ENCODE measurements at places on chromosomes 5 and 9.

GRCh38 chr9:8962084-8962483 lies 1162.5 kb upstream of the DMAC1 start:
- no peak for DNase-seq

- no peak for DNase-seq
Measured at GRCh38 chr5:137695651-137696428, 40.0 kb downstream of the KLHL3 start.

- no peak for DNase-seq
Measured at GRCh38 chr5:3155046-3155445, 403.6 kb upstream of the IRX2 start.

DNA sequence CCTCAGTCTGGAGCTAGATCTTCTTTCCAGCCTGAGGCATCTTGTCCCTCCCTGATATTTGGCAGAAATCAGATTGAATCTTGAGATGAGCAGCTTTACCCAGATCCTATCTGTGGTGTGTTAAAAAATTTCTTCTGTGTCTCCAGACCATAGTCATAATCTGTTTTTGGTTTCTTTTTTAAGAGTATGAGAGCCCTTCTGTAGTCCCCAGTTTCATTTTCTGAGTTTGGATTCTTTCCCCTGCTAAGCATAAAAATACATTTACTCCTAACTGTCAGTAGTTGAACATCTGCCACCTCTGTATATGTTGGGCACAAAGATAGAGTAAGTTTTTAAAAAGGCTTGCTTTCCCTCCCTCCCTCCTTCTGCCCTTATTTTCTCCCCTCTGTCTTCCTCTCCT lies 137.7 kb downstream of the CNTLN start:
- no peak for DNase-seq

DNA sequence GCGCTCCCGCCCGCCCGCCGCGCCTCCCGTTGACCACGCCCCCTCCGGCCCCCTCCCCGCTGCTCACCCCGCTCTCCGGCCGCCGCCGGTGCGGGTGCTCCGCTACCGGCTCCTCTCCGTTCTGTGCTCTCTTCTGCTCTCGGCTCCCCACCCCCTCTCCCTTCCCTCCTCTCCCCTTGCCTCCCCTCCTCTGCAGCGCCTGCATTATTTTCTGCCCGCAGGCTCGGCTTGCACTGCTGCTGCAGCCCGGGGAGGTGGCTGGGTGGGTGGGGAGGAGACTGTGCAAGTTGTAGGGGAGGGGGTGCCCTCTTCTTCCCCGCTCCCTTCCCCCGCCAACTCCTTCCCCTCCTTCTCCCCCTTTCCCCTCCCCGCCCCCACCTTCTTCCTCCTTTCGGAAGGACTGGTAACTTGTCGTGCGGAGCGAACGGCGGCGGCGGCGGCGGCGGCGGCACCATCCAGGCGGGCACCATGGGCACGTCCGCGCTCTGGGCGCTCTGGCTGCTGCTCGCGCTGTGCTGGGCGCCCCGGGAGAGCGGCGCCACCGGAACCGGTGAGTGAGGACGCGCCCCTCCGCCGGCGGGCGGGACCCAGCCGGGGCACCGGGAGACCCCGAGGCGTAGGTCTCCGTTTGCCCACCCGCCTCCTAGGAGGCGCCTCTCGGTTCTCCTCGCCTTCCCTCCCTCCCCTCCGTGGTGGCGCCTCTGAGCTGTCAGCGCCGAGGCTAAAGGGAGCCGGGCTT lies at the start of gene VLDLR:
VLDLR (plus strand) TSS at position 66 of the 739 bp plus-strand sequence; CDS start at position 469, 403 bp downstream.
- DNase-seq, result peak; percentile 76

- no peak for DNase-seq
Measured at GRCh38 chr5:163635631-163636030, 130.2 kb downstream of the MAT2B start.

DNA sequence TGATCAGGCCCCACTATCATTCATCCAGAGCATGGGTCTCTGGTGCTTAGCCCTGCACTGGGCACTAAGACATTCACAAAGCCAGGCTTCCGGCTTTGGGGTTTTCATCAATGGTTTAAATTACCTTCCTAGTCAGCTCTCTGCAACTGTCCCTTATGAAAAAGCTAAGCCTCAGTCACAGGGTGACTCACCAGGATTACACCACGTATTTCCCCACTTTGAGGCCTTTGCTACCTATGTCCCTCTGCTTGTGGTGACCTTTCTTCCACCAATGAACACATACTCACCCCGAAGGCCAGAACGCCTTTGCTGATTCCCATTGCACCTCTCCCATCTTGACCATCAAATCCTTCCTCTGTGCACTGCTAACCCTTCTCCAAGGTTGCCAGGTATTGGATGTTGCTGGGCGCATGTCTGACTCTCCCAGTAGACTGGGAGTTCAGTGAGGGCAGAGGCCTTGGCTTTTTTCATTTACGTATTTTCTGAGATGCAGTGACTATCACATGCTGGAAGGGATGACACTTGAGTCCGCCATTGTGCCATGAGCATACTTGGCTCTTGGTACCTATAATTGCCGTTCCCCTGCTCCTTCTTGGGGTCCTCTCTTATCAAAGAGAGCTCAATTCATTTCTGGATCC lies 58.7 kb upstream of the TNFSF8 start:
- no peak for DNase-seq

- no peak for DNase-seq
Measured at GRCh38 chr5:111869681-111870080, 112.7 kb upstream of the NREP start.

- no peak for DNase-seq
Measured at GRCh38 chr9:34884747-34885189, 73.3 kb upstream of the PHF24 start.

DNA sequence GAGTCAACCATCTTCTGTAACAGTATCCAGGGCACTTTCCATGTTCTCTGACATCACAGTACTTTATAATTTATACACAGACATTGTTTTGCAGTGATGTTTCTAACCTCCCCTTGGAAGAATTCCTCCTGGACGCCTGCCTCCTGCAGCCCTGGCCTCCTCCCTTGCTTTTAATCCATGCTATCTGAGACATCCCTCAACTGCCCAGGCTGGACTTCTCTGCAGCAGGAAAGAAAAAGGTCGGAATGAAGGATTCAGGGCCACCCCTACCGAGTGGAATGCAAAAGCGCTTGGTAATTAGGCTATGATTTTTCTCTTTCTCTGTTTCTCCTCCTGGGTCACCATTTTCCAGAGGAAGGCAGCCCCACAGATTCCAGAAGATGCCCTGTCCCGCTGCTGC lies 47.0 kb upstream of the SHC3 start:
- DNase-seq, result no peak

- no peak for DNase-seq
Measured at GRCh38 chr9:117704024-117704575, at the start of gene TLR4. TLR4 (plus strand) TSS chr9:117704403; CDS start chr9:117704473, 70 bp downstream.

GRCh38 chr9:117242082-117242481 lies 172.8 kb downstream of the ASTN2 start:
- DNase-seq, result no peak

DNA sequence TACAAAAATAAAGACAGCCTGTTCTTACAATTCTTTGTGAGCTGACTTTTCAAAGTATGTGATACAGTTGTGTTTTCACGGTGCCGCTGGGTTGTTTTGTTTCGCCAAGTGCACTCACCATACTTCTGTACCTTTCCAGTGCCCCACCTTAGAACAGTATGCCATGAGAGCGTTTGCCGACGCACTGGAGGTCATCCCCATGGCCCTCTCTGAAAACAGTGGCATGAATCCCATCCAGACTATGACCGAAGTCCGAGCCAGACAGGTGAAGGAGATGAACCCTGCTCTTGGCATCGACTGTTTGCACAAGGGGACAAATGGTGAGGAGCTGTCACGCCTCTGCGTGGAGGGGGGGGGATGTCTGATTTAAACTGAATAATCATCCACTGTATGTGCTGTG lies 12.9 kb downstream of the CCT5 start:
- DNase-seq, result no peak

DNA sequence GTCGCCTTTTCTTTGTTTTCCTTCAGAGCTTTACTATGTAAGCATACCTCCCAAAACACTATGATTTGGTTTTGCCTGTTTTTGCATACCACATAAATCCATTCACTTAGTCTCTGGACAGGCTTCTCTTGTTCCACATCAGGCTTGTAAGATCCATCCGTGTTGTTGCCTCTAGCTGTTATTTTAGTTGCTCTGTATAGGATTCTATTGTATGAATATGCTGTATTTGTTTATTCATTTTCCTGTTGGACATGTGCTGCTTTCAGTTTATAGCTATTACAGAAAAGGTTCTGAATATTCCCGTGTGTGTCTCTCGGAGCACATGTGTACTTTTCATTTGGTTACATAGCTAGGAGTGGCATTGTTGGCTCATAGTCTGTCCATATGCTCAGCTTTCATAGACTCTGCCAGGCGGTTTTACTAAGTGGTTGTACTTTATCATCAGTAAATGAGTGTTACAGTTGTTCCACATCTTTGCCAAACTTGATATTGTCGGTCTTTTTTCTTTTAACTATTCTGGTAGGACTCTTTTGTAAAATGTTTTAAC lies 41.8 kb downstream of the NUP214 start:
- no peak for DNase-seq

GRCh38 chr5:72817671-72818266 lies 1.3 kb downstream of the TNPO1 start:
- no peak for DNase-seq

GRCh38 chr5:131999441-132000240 lies 11.8 kb downstream of the ACSL6 start:
- no peak for DNase-seq

DNA sequence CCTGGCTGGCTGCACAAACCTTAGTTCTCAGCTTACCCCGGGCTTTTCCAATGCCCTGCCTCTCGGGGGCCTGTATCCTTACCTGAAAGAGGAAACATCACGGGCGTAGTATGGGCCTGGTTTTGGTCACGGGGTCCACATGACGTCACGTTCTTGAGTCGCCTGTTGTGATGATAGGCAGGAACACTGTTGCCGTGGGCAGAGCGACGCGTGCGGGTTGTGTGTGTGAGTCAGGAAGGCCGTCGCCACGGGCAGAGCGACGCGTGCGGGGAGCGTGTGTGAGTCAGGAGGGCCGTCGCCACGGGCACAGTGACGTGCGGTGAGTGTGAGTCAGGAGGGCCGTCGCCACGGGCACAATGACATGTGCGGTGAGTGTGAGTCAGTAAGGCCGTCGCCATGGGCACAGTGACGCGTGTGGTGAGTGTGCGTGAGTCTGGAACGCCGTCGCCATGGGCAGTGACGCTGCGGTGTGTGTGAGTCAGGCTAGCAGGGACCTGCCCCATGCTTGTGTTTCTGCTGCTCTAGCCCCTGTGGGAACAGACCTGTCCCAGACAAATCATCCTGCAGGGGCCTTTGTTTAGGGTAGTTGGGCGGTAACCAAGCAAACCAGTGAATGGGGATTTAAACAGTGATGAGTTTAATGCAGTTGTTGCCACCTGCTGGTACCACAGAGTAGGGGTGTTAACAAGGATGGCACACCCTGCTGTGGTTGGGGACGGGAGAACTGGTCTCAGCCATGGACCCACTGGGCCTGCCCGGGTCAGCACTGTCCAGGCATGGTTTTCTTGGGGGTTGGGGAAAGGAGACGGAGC lies 19.8 kb downstream of the TRIP13 start:
- DNase-seq, result no peak

Data from NCI-H510A (cell line).